ENCODE measurements at places on chromosomes 11 and 22. TPM values are rescaled to one million over a fixed set of nuclear protein-coding genes. Genes with fewer than 3 reads are reported as not detected.

ACER3 gene
- 5.7 TPM for total RNA-seq

HEPACAM gene
- not detected for total RNA-seq

NRGN gene
- not detected for total RNA-seq

APOA5 gene
- not detected for total RNA-seq

CLMP gene
- 150 TPM for total RNA-seq

E2F8 gene
- not detected for total RNA-seq

HEPHL1 gene
- total RNA-seq, result 0.14 TPM

RPS13 gene
- 1,325 TPM for total RNA-seq

NFAM1 gene
- total RNA-seq, result not detected

SNX32 gene
- 1.3 TPM for total RNA-seq

TMEM151A gene
- total RNA-seq, result under 0.01 TPM

CPT1B gene
- 1.00 TPM for total RNA-seq

BDNF gene
- total RNA-seq, result 48.4 TPM

All from smooth muscle cell of bladder (primary cell).